ENCODE measurements at places on chromosomes 5 and 9. TPM values are rescaled to one million over a fixed set of nuclear protein-coding genes. Genes with fewer than 3 reads are reported as not detected.

- no peak for DNase-seq
These were observed 626.5 kb downstream of the IRX1 start for GRCh38 chr5:4222147-4222546.

DNA sequence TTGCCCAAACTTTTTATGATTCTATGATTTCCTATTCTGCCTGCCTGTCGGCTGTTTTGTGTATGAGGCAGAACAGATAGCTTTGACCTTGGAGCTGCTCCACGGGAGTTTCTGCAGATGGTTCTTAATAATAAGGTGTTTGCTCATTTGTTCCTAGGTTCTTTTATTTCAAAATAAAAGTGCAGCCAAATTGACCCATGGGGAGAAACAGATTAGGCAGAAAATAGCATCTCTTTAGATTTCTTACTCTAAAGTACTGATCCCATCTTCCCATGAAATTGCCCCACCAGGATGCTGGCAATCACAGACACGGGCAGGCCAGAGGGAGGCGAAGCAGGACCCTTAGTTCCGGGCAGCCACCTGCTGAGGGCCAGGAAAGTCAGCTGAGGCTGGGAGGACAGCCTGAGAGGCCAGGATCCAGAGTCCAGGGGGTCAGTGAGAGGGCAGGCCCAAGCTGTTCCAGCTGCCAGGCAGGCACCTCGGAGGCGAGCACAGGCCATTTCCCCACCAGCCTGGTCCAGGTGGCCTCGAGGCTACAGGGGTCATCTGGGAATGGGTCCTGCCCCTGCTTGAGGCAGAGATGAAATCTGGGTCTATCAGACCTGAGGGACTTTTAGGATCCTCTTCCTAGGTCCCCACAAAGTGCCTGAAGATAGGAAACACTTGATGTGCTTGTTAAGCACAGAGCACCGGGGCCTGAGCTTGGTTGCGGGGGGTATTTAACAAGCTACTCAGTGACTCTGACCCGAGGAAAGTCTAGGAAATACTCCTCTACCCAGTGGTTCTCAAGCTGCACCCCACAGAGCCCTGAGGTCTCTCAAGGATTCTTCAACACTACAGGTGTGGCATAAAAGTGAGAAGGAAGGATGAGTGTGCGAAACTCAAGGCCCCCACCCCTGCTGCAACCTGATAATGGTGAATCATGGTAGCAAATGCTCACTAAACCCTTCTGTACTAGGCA lies 145.4 kb downstream of the CMYA5 start:
- no peak for DNase-seq

DNA sequence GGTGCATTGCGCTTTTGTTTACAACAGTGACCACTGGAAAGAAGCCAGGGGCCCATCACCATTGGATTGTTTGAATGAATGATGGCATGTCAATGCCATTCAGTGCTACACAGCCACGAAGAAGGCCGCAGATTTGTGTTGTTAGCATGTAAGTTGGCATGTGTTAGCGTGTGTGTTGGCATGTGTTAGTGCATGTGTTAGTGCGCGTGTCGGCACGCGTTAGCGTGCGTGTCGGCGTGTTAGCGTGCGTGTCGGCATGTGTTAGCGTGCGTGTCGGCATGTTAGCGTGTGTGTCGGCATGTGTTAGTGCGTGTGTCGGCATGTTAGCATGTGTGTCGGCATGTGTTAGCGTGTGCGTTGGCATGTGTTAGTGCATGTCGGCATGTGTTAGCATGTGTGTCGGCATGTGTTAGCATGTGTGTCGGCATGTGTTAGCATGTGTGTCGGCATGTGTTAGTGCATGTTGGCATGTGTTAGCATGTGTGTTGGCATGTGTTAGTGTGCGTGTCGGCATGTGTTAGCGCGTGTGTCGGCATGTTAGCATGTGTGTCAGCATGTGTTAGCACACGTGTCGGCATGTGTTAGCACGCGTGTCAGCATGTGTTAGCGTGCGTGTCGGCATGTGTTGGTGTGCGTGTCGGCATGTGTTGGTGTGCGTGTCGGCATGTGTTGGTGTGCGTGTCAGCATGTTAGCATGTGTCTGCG lies 15.3 kb upstream of the ANKRD33B start:
- DNase-seq = no peak

DNA sequence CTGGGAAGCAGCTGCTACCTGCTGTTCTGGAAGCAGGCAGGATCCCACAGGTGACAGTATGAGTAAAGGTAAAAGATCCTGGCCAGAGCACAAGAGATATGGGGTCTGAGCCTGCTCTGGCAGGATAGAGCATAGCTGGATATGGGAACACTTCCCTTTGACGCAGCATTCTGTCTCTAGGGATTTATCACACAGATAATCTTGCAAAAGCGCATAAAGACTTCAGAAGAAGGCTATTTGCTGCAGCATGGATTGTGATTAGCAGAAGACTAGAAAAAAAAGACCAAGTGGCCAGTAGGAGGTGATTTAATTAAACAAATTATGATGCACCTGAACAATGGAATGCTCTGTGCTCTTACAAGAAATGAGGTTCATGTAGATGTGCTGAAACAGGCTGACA lies 52.4 kb upstream of the PWWP2A start:
- DNase-seq = no peak

GRCh38 chr5:36523926-36524325 lies 82.5 kb upstream of the SLC1A3 start:
- no peak for DNase-seq

DNA sequence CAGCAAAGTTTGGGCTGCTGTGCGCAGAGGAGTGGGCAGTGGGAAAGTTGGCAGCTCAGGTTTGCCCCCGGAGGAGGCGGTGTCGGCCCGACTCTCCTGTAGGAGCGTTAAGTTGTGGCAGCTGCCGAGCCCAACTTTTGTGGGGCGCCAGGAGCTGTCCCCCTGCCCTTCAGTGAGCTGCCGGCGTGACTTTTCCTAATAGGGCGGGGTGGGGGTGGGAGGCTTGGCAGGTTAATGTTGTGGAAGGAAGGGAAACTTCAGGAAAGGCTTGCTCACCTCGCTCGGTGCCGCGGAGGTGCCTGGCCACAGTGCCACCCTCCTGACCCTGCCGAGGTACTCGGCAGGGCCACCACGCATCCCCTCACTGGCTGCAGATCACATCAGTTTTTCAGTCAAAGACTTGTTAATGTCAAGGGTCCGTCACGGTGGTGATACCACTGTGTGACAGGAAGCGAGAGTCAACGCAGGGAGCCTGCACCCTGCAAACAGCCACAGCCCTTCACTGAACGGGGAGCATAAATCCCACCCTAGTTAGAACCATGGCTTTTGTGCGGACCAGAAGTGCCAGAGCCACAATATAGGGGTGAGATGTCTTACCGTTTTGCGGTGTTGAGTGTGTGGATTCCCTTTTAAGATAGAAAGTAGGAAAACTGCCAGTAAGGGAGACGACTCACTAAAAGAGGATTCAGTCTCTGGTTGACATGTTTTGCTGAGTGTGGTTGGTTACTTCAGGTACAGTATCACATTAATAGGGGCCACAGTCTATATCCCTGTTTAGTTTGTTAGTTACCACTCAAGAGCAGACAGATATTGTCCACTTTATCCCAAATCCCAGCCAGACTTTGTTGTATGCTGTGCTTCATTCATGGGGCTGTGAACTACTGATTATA lies 796 bp downstream of the LNPEP start:
- DNase-seq = peak; percentile 40

The DNAJC21 gene
- total RNA-seq = 62.5 TPM

The SPATA31C1 gene
- not detected for total RNA-seq

The GOLM1 gene
- total RNA-seq = 81.8 TPM

The HAVCR2 gene
- total RNA-seq = 0.25 TPM

The INSL6 gene
- total RNA-seq = not detected

The MLANA gene
- not detected for total RNA-seq
